Activated CD4-positive, alpha-beta T cell treated with anti-CD3 and anti-CD28 coated beads, Interleukin-2, amount 50 U/mL, for 24 hours (primary cell): ENCODE measurements at places on chromosomes 11 and 22.
A peak's percentile ranks its signal among the peaks of the same experiment; 100 is the strongest.

DNA sequence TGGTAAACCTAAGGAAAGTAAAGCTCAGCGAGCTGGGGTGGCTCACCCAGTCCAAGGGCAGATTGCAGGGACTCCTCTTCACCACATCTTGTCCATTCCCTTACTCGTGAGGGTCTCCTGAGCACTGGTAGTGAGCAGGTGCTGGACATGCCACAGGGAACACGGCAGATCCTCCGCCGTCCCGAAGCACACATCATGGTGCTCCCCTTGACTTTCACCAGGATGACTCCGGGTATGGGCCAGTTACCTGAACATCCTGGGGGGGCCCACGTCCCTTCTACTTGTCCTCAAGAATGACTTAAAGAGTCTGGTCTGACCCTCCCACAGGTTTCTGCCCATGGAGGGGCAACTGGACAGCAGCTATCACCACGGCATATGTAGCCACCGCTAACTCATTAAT is 8.0 kb upstream of the SF1 start:
- no peak for DNase-seq

- DNase-seq = no peak
These were observed at the start of gene OR10G8 for GRCh38 chr11:124026498-124026897. TSS of gene OR10G8 (plus strand) at chr11:124026798. CDS start at chr11:124029623, 2,825 bp downstream.

DNA sequence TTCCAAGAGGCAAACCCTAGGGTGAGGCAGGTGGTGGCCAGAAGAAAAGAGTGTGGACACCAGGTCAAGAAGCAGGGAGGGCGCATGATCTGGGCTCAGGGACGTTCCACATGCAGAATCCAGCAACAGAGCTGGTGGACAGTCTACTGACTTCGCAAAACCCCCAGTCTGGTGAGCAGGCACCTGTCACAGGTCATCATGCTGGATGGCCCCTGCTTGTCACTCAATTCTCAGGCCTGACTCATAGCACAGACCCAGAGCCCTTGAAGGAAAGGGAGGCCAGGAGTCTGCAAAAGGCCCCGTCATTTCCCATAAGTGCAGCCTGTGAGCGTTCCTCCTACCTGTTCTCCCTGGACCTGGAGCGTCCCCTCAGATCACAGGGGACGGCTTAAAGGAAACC is 18.2 kb downstream of the APOL4 start:
- no peak for DNase-seq

GRCh38 chr11:30196400-30197206 is 34.2 kb upstream of the FSHB start:
- DNase-seq = peak; percentile 4

DNA sequence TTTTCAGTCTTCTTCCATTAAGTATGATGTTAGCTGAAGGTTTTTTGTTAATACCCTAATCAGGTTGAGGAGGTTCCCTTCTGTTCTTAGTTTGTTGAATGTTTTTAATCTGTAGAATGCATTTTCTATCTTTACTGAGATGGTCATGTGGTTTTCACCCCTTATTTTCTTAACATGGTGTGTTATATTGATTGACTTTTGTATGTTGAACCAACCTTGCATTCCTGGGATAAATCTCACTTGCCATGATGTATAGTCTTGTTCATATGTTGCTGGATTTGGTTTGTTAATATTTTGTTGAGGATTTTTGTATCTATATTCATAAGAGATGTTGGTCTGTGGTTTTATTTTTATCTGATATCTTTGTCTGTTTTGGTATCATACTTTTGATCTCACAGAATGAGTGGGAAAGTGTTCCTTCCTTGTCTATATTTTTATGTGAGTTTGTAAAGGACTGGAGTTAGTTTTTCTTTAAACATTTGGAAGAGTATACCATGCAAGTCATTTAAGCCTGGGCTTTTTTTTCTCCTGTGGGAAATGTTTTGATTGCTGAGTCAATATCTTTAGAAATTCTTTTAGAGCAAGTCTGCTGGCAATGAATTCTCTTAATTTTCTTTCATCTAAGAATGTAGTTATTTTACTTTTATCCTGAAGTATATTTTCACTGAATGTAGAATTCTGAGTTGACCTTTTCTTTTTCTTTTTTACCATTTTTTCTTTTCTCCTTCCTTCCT is 5.5 kb upstream of the P4HA3 start:
- DNase-seq = no peak

DNA sequence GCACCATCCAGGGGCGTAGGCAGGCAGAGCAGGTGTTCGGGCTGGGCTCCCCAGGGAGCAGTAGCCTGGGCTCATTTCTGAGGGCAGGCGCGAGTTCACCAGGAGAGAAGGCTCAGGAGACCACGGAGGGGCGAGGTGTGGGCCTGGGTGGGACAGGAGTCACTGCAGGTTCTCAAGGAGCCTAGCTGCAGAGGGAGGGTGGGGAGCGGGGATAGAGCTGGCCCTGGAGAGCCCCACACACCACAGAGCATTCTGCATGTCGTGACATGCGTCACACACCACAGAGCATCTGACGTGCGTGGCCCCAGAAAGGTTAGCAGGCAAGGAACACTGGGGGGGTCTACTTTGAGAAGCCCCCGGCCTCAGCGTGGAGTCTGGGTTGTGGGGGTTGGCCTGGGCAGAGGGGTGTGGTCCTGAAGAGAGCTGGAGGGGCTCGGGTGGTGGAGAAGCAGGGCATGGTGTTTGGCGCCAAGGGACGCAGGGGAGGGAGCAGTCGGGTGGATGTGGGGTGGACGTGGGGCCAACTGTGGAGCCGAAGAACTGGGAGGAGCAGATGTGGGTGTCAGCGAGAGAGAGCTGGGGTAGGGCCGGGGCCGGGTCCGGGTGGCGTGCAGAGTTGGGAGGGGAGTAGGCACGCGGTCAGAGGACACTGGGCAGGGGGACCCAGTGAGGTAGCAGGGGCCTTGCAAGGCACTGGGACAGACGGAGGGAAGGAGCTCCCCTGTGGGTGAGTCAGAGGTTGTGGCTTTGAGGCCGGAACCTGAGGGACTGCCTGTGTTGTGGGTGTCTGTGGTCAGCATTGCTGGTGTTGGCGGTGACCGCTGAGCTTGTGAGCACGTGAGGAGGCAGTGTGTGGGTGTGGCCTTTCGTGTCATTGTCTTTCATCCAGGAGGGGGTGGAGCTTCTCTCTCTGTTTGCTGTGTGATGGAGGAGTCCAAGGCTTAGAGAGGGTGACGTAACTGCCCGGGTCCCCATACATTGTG is 25.5 kb downstream of the CTTN start:
- no peak for DNase-seq

DNA sequence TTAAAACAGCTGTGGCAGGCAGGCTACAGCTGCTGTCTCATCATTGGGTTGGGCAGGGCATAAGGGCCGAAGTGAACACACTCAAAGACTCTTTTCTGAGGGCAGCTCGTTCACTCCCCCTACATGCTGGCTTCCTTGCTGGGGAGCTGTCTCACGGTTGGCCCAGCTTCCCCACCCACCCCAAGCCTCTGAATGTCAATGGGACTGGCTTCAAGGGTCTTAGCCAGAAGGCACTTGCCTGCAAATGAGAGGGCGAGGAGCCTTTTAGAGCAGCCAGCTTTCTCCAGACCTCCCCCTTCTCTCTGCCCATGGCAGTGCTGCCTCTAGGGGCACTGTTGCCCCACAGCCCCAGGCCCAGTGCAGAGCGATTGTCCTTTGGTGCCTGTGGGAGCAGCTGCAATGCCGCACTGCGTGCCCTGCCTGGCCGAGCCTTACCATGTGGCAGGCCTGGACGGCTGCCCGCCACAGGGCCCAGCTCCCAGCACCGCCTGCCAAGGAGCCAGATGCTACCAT is 94.7 kb upstream of the RASSF10 start:
- no peak for DNase-seq

GRCh38 chr11:62546929-62547625 is 471 bp upstream of the AHNAK start:
- no peak for DNase-seq
